Hypothalamus (tissue), 51 donors: ENCODE measurements at places on chromosomes 12 and 14.

- DNase-seq, result no peak
Measured at GRCh38 chr12:26465419-26466097, 270.2 kb downstream of the SSPN start.

DNA sequence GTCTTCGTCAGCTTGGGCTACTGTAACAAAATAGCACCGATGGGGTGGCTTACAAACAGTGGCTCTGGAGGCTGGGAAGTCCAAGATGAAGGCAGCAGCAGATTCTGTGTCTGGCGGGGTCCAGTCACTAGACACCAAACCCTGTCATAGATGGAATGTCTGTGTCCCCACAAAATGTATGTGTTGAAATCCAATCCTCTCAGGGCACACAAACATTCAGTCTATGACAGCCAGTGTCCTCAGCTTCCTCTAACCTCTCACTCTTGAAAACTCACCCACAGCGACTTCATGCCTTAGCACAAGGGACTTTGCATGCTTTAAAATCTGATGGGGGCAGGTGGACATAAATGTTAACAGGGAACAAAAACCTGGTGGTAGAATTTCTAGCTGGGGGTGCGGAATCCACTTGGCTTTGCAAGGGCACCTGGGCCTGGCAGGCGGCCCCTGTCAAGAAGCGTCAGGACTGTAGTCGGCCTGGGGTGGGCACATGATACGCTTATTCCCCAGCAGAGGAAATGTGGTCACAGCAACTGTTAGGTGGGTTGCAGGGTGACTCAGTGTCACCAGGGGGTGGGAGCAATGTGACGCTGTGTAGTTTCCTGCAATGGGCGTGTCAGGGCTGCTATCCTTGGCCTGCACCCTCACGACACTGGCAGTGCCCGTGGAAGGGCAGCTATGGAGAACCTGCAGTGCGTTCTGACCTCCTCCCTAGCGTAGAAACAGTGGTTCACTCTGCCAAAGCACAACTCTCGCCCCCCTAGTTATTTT lies 17.7 kb downstream of the RIN3 start:
- no peak for DNase-seq

DNA sequence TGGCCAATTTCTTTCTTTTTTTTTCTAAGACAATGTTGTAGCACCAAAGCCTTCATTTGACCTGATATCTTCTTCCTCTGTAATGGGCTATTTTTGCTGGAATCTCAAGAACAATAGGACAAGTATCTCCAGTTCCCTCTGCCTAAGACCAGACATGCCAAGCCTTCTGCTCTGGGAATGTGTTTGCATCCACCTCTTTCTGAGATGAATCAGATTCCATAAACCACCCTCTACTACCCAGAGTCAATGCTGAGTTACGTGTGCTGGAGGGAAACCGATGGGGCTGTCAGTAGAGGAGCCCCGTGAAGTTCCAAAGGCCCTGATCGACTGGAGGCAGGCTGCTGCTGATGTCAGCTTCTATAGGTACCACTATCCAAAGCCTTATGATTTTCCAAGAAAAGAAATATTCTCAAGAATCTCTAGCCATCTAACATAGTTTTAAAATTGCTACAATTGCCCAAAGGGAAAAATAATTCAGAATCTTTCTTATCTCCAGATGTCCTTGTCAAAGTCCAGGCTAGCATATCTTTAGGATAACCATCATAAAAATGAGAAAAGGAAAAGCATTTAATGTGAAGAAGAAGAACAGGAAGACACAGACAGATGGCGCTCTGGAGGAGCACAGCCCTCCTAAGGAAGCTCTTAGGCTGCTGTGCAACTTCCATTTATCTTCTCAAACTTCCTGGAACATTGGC lies 101.9 kb downstream of the SLC8A3 start:
- DNase-seq, result no peak

DNA sequence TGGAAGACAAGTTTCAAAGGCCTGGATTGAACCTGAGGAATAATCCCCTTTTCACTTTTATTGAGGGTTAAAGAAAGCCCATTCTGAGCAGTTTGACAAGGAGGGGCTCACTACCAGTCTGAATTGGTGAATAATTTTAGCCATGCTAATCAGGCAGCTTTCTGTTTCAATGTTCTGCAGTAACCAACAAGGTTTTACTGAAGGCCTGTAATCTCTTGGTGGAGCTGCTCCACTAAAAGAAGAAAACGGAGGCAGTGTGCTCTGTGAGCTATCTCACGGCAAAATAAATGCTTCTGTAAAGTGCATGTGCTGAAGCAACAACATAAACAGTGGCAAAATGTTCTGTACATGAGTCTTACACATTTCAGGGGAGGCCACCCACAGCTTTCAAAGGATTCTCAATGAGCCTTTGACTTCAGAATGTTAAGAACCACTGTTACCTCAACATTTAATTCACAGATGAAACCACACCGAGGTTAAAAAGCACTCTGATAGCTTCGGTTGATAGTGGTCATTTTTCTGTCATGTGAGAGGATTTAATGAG lies 111.2 kb downstream of the LRIG3 start:
- DNase-seq, result no peak

DNA sequence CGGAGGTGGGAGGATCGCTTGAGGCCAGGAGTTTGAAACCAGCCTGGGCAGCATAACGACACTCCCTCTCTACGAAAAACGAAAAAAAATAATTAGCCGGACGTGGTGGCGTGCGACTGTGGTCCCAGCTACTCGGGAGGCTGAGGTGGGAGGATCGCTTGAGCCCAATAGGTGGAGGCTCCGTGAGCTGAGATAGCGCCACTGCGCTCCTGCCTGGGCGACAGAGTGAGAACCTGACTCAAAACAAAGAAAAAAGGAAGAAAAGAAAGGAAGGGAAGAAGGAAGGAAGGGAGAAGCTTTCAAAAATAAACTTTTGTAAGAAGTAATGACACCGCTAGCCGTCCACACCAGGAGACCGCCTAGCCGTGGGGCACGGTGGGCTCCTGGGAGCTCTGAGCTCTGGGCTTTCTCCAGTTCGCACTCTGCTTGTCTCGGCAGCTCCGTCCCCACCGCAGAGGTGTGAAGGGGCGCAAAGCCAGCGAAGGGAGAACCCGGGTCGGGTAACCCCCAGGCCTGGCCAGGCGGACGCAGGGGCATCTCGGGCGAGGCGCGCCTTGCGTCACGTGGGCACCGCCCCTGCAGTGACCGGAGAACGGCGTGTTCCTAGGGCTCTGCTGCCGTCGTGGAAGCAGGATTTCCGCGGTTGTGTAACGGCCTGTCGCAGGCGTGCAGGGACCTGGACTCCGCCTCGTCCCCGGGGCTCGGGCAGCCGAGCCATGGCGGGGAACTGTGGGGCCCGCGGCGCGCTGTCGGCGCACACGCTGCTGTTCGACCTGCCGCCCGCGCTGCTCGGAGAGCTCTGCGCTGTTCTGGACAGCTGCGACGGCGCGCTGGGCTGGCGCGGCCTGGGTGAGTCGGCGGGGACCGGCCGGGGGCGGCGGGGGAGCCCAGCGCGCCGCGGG lies at the start of gene IRAK3:
IRAK3 (plus strand) TSS at position 631 of the 902 bp plus-strand sequence; CDS start at position 717, 86 bp downstream.
- DNase-seq, result no peak

GRCh38 chr12:115506822-115507559 lies 770.5 kb downstream of the MED13L start:
- DNase-seq, result no peak
